Right lung (tissue), 10 donors: ENCODE measurements at places on chromosomes 6 and 20. TPM values are rescaled to one million over a fixed set of nuclear protein-coding genes. Genes with fewer than 3 reads are reported as not detected.

The GSTA3 gene
- polyA plus RNA-seq, result 2.5 TPM

The TREM1 gene
- polyA plus RNA-seq, result 2.8 TPM

The PRR18 gene
- 0.39 TPM for polyA plus RNA-seq

The PRDM13 gene
- not detected for polyA plus RNA-seq

- DNase-seq, result no peak
Measured at GRCh38 chr20:47515843-47516242, 14.2 kb downstream of the NCOA3 start.

DNA sequence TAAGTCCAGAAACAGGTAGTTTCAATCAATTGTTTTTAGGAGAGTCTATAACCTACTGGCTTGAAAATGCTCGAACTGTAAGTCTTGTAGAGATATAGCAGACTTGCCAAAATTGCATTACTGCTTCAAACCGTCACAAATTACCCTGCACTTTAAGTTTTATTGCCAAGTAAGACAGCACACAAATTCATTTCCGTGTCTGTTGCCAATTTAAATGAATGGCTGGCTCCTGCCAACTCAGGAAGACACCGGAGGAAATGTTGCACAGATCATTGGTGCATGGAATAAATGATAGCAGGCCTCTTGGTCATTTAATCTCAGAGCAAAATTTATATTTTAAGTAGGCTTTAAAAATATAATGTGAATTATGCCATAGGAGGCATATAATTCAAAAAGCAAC is 438.1 kb downstream of the HACE1 start:
- DNase-seq, result no peak

DNA sequence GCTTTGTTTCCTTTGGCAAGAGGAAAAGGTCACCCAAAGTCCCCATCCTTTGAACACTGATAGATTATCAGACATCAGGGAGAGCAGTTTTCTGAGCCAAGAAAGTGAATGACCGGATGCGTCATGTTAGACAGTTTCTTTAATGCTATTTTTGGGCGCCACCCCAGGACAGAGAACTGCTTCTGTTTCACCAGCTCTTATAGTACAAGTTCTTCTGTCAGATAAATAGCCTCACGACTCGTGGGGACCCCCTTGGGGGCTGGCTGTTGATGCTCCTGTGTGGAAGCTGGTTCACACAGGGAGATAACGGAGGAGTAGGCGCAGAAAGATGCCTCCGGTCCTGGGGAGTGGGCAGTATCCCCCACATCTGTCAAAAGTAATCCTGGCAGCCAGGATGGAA is 54.6 kb downstream of the NPEPL1 start:
- no peak for DNase-seq
